ENCODE measurements at places on chromosomes 5 and 9.
A peak's percentile ranks its signal among the peaks of the same experiment; 100 is the strongest.

DNA sequence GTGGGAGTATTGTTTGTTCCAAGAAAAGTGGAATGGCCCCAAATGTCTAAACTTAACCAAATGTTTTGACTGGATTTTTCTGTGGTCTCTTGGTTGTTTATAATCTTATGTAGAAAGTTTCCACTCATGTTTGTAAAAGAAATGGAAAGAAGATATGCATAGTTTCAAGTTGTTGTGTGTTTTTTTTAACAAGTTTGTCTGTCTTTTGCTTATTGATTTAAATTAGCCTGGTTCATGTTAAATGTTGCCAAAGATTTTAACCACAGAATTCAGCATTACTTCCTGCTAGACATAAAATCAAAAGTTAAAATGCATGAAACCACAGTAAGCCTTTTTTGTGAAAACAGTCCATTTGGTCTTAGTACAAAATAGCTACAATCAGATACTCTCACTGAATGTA lies 14.0 kb downstream of the PPWD1 start:
- DNase-seq: no peak

DNA sequence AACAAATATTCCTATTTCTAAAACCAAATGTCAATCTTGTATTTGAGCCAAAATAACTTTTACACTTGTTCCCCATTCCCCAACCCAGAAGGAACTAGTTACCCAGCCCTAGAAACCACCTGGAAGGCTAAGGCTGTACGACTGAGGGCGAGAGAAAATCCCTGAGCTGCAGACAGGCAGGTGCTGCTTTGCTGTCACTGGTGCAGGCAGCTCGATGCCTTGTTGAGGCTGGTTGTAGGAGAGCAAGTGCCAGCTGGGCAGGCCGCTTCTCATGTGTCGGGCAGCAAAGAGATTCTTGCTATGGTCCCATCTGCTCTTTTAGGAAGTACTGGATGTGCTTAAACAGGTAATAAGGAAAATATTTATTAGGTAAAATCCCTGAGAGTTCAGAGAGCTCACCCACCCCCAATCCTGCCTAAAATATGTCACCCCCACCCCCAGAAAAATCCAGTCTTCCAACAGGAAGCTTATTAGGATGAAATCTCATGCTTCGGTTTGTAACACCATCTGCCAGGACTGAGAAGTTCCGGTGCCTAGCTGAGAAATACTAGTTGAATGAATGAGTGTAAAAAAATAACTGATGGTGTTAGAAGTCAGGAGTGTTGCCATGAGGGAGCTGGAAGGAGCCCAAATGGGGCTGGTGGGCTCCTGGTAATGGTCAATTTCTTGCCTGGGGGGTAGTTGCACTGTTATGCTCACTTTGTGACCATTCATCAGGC lies 91.1 kb upstream of the DMRT1 start:
- no peak for DNase-seq

DNA sequence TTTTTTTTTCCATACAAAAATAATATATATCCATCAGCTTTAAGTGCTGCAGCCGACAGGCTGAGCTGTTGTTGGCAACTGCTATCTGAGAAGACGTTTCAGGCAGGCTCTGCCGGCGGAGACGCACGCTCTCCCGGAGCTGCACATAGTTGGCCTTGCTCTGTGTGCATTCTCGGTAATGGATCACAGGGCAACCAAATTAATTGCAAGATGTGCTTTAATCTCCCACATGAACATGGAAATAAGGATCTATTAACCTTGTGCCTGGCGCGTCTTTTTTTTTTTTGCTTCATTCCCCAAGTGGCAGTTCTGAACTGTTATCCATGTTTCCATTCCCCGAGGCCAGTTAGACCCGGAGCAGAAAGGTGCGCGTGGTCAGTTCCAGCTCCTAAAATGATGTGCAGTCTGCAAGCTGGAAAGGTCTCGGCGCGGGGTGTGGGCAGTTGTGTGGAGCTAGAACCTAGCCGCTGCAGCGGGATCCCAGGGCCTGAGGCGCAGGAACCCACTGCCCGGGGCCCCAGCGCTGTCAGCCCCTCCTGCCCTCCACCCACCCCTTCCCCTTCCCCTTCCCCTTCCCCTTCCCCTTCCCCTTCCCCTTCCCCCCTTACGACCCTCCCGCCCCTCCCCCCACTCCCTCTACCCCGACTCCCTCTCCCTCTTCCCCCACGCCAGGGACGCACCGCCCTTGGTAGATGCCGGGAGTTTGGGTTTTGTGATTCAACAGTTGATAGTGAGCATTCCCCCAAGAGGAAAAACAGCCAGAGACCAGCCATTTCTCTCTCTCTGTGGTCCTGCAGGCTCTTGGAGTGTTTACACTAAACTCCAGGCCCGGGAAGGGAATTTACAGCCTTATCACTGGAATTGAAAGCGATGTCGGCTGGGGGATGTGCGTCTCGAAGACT lies 137.8 kb downstream of the CEP120 start:
- no peak for DNase-seq

DNA sequence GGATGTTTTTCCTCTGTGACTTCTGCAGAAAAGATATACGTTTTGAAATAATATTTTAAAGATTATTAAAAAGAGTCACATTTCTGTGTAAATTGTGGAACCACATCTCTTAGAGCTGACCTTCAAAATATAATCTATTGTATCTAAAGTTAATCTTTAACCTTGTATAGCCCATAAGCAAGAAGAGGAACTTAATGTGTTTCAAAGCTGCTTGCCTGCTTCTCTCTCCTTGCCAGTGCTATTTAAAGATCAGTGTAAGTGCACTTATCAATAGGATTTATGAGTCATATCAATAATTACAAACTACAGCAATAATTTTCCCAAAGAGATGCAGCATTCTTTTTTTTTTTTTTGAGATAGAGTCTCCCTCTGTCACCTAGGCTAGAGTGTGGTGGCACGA lies 29.4 kb upstream of the GDA start:
- DNase-seq: no peak

- DNase-seq: no peak
Observed at GRCh38 chr9:38057416-38058195, 11.4 kb downstream of the SHB start.

DNA sequence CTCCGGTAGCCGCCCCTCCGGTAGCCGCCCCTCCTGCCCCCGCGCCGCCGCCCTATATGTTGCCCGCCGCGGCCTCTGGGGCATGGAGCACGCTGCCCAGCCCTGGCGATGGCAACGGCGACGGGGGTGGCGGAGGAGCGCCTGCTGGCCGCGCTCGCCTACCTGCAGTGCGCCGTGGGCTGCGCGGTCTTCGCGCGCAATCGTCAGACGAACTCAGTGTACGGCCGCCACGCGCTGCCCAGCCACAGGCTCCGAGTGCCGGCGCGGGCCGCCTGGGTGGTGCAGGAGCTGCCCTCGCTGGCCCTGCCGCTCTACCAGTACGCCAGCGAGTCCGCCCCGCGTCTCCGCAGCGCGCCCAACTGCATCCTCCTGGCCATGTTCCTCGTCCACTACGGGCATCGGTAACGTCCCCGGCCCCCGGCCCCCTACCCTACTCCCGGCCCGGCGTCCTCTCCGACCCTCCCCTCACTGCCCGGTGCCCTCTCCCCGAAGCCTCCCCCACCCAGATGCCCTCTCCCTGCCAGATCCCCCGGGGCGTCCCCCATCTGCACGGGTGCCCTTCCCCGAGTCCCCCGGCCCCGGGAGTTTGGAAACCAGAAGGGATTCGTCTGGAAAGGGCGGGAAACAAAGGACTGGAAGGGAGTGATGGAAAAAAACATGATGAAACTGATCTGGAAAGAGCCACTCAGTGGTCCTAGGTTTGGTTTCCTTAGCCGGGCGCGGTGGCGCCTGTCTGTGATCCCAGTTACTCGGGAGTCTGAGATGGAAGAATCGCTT lies 417 bp downstream of the SRD5A1 start:
- DNase-seq: peak; percentile 9

DNA sequence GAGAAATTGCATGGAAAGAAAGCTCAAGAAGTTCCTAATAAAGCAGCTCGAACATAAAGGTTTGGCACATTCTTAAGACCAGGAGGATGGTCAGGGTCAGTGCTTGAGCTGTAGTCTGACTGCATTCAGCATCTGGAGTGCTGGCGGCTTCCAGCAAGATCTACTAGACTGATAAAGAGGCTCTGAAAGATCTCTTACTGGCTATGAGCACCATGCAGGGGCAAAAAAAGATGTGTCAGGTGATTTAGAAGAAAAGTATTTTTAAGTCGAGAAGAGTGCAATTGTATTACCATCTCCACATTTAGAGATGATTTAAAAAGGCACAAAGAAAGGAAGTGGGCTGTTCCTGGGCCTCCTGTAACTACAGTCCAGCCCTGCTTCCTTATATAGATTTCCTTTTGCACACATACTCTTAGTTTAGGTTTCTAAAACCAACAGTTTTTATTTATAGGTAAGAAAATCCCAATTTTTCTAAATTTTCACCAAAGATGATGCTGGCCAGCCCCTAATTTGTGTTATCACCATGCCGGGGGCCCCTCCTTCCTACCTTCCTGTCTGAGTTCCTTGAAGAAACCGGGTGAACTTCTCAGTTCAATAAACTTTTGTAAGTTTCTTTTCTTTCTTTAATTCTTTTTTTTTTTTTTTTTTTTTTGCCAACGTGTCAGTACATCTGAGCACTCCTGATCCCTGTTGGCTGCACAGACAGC lies 65.9 kb upstream of the PLPP1 start:
- no peak for DNase-seq

DNA sequence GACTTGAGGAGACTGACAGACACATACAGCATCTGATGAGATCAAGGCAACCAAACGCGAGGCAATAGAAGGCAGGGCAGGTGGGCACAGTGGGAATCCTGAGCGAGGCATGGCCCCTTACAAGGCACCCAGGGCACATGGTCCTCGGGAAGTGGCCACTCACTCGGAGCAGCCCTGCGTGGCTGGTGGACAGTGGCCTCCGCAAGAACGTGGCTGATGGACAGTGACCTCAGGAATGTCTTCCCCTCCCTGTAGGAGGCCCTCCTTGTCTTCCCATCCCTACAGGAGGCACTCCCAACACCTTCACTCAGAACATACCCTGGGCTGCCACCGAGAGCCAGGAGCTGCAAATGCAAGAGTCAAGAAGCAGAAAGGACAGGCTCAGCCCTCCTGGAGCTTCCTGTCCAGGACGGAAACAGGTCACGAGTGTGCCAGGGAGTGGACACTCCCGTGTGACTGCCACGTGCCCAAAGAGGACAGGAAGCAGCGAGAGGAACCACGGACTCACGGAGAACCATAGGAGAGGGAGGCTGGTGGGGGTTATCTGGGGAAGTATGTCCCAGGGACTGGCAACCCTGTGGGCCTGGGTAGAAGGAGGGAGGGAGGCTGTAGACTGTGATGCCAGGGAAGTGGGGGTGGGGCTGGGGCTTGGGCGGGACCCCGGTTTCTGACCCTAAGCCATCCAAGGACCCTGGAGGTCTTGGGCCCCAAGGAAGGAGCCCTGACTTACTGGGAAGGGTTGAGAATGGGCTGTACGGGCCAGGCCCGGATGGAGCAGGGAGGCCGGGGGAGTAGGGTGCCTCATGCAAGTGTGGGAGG lies 321.9 kb upstream of the IRX4 start:
- DNase-seq: no peak

GRCh38 chr5:155624597-155625241 lies 611.2 kb downstream of the KIF4B start:
- no peak for DNase-seq

- no peak for DNase-seq
Observed at GRCh38 chr9:93958819-93959682, 3.9 kb upstream of the BARX1 start.

- no peak for DNase-seq
Observed at GRCh38 chr5:143362664-143363227, 40.7 kb downstream of the NR3C1 start.

GRCh38 chr9:100426530-100427365 lies at the start of gene MSANTD3:
Gene MSANTD3 (plus strand): TSS chr9:100427143. CDS start chr9:100441939, 14,796 bp downstream.
- peak; percentile 2 for DNase-seq

GRCh38 chr5:134732819-134733218 lies 5.5 kb upstream of the CAMLG start:
- no peak for DNase-seq

DNA sequence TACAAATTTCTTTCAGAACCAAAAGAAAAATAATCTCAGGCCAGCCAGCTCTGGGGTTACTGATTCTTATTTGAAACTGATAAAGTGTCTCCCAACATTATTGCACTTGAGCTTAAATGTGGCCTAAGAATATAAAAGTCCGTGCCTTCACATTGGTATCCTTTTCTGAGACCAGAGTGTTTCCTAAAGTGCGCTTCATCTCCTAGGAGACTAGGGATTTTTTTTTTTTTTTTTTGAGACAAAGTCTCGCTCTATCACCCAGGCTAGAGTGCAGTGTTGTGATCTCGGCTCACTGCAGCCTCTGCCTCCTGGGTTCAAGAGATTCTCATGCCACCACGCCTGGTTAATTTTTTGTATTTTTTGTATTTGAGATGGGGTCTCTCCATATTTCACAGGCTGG lies 23.6 kb upstream of the KCNIP1 start:
- no peak for DNase-seq

- no peak for DNase-seq
Observed at GRCh38 chr5:54226215-54226614, 84.2 kb downstream of the ARL15 start.

- no peak for DNase-seq
Observed at GRCh38 chr5:37830348-37830747, 9.5 kb downstream of the GDNF start.

GRCh38 chr9:116064970-116065369 lies 88.6 kb upstream of the PAPPA start:
- no peak for DNase-seq

DNA sequence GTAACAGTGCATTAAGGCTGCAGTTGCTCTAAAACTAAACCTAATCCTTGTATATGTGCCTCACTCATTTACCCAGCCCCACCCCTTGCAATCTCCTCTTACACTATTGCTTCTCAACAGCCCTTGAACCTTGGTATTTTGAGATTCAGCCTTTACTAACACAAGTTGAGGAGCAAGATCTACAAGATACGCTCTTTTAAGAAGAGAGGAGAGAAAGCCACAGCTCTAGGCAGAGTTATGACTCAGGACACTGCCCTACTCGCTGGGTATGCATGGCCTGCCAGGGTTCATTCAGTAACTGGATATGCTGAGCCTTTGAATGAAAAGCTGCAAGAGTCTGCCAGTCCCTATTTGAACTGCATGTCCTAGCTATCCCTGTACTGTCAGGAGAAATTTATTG lies 219.5 kb downstream of the PCSK5 start:
- DNase-seq: no peak

- DNase-seq: no peak
Observed at GRCh38 chr5:67209141-67209771, 12.7 kb upstream of the CD180 start.

DNA sequence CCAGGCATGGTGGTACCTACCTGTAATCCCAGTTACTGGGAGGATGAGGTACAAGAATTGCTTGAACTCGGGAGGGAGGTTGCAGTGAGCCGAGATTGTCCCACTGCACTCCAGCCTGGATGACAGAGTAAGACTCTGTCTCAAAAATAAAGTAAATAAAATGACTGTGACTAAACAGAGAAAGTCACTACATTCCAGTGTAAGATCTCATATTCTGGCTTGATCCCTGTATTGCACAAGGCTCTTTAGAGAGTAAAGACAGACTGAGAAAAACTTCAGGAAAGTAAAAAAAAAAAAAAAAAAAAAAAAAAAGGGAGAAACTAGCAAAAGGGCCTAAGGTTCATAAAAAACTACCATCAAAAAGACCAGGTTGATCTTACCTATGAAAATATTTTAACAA lies 106.6 kb upstream of the PJA2 start:
- DNase-seq: no peak

- no peak for DNase-seq
Observed at GRCh38 chr5:163451489-163451888, 8.4 kb downstream of the NUDCD2 start.
